Stimulated activated CD4-positive, alpha-beta T cell treated with anti-CD3 and anti-CD28 coated beads, Interleukin-12 subunit alpha, Interleukin-12 subunit beta, amount 100 ng/mL, for 48 hours (primary cell): ENCODE measurements at places on chromosomes 1 and 21.

DNA sequence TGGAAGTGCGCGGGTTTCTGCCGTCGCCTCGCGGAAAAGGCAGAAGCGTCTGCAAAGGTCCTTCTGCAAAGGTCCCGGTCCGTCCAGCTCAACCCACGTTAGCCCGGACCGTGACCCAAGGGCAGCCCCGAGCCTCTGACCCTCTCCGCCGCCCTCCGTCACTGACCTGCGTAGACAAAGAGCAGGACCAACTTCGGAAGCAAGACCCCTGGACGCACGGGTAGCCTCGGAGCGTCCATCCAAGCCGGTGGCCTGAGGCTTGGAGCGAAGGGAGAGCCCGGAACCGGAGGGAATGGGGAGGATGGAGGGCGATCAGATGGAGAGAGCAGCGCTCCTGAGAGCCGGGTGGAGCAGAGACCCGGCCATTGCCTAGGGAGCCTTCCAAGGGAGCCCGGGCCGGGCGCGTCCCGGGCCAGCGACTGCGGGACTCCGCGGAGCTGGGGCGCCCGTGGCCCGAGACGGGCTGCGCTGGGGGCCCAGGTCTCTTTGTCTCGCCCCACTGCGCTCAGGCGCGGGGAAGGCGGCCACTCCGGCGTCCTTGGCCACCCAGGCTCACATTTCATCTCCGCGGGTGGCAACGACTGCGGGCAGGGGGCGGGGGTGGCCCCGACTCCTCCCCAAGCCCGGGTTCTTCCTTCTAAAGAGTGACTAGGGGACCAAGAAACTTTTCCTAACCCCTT, at the start of gene CYYR1:
CYYR1 (minus strand) TSS at position 585 of the 680 bp plus-strand sequence; CDS start at position 239, 346 bp downstream.
- no peak for DNase-seq

GRCh38 chr1:165254376-165254775, 102.1 kb downstream of the LMX1A start:
- no peak for DNase-seq

DNA sequence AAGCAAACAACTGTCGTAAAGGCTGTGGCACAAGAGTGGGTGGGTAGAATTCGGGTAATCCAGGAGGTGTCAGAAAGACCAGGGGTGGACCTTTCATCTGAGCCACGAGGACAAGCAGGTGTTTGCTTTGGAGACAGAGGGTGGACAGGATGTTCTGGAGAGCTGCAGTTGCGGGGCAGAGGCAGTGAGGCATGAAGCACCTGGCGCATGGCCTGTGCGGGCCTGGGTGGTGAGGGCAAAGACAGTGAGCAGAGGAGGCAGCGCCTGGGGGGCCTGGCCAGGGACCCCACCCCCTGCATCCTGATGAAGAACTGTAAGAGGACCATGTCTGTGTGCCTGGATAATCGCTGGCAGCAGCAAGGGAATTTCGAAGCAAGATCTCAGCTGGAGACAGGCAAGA, 24.9 kb downstream of the KIF26B start:
- no peak for DNase-seq

GRCh38 chr1:48596046-48596445, 124.0 kb upstream of the SPATA6 start:
- DNase-seq = no peak

DNA sequence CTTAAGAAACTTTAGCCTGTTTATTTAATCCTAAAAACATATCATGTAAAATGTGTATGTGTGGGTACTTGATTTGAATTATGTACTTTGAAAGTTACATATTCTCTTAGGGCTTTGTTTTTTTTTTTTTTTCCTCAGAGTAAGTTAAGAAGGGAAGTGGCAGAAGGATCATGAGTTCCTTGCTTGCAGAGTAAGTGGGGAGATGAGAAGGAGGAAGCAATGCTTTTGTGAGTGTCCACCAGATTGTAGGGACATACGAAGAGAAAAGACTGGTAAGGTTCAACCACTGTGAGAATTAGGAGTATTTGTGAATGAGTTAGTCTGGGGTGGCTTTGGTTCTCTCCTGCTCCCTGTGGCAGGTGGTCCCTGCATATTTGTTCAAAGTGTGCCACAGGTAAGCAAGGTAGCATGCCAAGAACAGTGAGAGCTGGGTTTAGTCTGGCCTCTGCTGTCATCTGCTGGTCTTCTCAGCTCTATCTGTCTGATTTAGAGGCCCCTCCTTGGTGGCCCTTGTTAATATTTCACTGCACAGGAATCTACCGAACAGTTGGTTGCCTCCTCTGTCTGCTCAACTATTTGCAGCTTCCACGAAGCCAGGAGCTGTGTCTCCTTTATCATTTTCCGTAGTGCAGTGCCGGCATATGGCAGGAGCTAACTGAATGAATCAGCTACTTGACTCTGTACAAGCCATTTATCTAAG, 9.5 kb downstream of the DNM3 start:
- DNase-seq = no peak

- DNase-seq = no peak
Observed at GRCh38 chr1:218514689-218515088, 169.6 kb downstream of the TGFB2 start.

DNA sequence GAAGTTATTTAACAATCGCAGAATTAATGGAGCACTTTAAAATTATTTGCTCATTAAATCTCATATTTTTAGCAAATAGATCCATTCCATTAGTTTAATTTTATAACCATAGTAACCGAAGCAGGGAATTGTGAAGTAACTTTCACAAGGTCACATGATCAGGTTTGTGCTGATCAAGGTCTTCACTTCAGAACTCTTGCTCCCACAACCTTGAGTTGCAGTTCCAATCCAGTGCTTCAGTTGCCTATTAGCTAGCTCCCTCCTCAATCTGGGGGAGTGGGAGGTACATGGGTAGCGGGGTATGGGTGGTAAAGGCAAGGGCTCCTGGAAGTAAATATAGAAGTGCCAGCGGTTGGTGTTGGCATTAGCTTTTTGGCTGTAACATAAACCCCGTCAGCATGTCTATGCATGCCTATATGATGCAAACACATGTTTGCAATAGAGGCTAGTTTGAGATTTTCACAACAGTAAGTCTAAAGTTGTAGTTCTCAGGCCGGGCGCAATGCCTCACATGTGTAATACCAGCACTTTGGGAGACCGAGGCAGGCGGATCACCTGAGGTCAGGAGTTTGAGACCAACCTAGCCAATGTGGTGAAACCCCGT, 5.8 kb downstream of the ATP5IF1 start:
- DNase-seq = no peak

GRCh38 chr1:95223110-95223509, 10.9 kb upstream of the RWDD3 start:
- DNase-seq = no peak

DNA sequence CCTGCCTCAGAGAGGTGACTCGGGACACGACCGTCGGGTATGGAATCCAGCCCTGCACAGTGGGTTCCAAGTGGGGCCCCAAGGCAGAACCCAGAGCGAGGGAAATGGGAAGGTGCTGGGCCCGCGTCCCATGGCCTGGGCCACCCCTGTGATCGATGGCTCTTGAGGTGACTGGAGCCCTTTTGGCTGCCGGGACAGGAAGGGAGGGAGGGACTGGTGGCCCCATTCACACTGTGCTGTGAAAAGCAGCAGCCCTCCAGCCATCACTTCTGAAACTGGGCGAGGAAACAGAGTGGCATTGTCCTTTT, 110.4 kb upstream of the IFFO2 start:
- DNase-seq = no peak

GRCh38 chr1:225950905-225951497, 10.0 kb upstream of the LEFTY2 start:
- no peak for DNase-seq

DNA sequence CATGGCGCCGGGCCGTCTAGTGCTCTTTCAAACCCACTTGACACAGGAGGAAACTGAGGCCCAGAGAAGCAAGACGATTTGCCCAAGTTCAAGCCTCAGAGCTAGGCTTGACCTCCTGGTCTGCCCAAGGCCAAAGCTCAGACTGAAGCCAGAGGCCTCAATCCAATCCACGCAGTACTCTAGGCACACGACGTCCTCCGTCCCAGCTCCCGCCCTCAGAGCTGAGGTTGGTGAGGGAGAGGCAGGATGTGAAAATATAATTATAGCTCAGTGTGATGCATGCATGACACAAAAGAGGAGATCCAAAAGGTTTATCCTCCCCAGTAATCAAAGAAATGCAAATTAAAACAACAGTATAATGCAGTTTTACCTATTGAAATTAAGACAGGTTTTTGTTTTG, 15.5 kb upstream of the ADGRB2 start:
- no peak for DNase-seq

GRCh38 chr1:160522622-160523345, at the start of gene SLAMF6:
SLAMF6 (minus strand) TSS chr1:160523255; CDS start chr1:160523192, 63 bp downstream.
- peak; percentile 51 for DNase-seq

DNA sequence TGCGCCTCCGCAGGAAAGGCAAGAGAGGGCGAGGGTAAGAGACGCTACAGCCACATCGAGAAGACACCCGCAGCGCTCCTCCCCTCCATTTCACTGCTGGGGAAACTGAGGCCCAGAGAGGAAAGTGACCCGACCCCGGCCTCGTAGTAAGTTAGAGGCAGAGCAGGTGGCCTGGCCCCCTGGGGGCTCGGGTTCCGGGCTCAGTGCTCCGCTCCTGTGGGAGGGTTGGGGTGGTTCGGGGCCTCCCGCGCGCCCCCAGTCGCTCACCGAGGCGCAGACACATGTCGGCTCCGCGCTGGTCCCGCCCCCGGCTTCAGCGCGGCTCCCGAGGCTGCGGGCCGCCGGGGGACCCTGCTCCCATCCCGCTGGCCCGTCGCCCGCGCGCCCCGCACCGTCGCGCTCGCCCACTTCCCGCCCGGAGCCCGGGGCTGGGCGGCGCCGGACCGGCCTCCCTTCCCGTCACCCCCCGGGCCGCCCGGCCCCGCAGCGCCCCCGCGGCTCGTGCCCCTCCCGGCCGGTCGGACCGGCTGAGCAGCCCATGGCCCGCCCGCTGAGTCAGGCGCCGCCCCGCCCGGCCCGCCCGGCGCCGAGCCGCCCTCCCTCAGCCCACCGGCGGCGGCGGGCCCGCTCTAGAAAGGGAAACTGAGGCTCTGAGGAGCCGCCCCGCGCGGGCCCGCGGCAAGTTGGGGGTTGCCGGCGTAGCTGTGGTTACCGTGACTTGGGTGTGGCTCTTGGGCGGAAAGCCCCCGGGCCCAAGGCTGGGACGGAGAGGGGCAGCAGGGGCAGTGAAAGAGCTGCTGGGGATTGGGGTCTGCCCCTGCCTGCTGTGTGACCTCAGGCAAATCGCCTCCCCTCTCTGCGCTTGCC, at the start of gene TMEM54:
TMEM54 (minus strand) TSS at position 434 of the 867 bp plus-strand sequence; CDS start at position 283, 151 bp downstream.
- no peak for DNase-seq

DNA sequence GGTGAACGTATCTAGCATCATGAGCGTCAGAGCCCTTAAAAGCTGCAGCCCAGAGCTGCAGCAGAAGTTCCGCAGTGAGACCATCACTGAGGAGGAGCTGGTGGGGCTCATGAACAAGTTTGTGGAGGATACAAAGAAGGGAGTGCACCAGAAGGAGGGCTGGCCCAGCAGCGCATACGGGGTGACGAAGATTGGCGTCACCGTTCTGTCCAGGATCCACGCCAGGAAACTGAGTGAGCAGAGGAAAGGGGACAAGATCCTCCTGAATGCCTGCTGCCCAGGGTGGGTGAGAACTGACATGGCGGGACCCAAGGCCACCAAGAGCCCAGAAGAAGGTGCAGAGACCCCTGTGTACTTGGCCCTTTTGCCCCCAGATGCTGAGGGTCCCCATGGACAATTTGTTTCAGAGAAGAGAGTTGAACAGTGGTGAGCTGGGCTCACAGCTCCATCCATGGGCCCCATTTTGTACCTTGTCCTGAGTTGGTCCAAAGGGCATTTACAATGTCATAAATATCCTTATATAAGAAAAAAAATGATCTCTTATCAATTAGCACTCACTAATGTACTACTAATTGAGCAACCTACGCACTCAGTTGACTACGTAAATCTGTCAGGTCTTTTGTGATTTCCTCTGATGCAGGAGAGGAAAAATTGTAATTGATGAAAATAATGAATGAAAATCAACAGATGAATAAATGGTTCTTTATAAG, 2.8 kb downstream of the CBR1 start:
- DNase-seq = no peak

- DNase-seq = no peak
Observed at GRCh38 chr1:229124116-229124515, 146.8 kb upstream of the RAB4A start.

- peak; percentile 20 for DNase-seq
Observed at GRCh38 chr1:200153277-200154055, 126.0 kb downstream of the NR5A2 start.

GRCh38 chr1:152244576-152245273, 20.7 kb upstream of the HRNR start:
- DNase-seq = no peak

GRCh38 chr1:171313835-171314320, at the start of gene FMO4:
FMO4 (plus strand) TSS chr1:171314183; CDS start chr1:171319826, 5,643 bp downstream.
- peak; percentile 82 for DNase-seq

- no peak for DNase-seq
Observed at GRCh38 chr1:216902669-216903381, 179.6 kb upstream of the ESRRG start.

DNA sequence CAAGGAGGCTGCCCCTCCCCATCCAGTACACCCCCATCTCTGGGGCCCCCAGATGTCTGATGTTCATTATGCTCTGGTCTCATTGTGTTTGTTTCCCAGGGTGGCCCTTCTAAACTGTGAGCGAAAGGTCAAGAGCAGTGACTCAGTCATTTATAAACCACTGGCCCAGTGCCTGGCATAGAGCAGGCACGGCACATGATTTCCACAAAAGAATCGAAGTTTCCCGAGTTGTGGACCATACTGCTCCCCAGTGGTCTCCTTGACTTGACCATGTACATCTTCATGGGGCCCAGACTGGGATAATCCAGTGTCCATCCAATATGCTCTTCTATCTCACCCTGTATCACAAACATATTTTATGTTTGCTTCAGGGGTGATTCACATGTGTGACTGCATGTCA, 153.3 kb downstream of the NR5A2 start:
- no peak for DNase-seq

- DNase-seq = no peak
Observed at GRCh38 chr1:167767761-167768160, 46.0 kb downstream of the MPZL1 start.

DNA sequence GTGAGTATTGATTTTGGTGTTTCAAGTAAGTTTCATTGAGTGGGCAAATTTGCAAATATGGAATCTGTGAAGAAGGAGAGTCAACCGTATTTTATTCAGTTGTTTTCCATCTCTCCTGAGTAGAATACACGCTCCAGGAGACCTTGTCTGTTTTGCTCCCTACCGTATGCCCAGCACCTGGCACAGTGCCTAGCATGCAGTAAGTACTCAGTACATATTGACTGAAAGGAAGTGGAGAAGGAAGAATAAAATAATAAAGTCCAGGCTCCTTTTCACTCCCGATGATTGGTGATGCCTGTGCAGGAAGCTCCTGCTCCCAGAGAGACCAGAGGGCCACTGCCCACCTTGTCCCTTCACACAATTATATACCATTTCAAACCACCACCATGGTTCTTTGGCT, 59.4 kb upstream of the NEK2 start:
- DNase-seq = no peak
